ENCODE measurements at places on chromosomes 1 and 21. TPM values are rescaled to one million over a fixed set of nuclear protein-coding genes. Genes with fewer than 3 reads are reported as not detected.

DNA sequence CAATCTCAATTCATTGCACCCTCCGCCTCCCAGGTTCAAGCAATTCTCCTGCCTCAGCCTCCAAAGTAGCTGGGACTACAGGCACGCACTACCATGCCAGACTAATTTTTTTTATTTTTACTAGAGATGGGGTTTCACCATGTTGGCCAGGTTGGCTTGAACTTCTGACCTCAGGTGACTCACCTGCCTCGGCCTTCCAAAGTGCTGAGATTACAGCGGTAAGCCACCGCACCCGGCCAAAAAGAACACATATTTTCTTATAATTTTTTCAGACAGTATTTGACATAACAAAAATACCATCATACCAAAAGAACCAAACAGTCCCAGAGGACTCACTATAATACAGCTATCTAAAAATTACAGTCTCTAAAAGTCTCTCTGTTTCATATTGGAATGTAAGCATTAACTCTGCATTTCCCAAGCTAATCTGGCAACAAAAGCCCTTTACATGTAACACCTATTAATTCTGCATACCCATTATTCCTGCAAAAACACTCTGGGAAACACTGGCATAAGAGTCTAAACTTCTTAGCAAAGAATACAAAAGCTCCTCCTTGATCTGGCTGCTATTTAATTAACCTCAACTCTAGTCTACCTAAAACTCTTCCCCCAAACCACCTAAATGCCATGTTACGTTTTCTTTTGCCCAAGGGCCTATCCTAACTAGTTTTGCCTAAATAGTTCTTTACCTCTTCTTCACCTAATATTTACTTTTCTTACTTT, 26.9 kb downstream of the WDR26 start:
- DNase-seq, result no peak

- no peak for DNase-seq
Measured at GRCh38 chr1:77484334-77484733, 198.1 kb downstream of the ZZZ3 start.

DNA sequence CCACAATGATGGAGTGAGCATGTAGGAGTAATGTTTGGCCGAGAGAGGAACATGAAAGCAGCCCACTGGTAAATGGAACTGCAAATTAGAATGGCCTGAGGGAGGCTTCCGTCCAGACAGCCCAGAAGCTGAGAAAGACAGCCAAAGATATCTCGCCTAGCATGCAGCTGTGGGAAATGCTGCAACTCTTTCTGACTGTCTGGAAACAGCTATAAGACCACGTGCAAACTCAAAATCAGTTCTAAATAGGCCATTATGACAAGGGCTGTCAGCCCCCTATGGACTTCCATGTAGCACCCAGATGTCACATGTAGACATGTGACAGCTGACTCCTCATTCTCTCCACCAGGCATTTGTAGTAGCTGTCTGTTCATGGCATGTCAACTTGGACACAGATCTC, 62.9 kb upstream of the ATP1A1 start:
- no peak for DNase-seq

- no peak for DNase-seq
Measured at GRCh38 chr1:24528744-24529143, 26.1 kb downstream of the RCAN3 start.

DNA sequence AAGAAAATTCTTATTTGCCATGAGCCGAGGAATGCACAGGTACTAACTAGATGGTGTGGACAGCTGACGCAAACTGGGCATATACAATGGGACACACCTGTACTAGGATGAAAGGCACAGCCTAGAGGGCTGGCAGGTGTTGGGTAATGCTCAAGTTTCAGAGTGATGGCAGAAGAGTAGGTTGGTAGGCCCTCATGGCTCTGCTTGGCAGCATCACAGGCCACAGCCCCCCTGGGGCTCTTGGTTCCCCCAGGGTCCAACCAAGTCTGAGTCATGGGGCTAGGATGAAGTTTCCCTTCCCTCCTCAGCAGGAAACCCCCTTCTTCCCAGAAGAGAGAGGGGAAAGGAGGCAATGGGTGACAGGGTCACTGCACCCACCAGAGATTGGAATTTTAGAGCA, 35.2 kb downstream of the SPEN start:
- DNase-seq, result no peak

DNA sequence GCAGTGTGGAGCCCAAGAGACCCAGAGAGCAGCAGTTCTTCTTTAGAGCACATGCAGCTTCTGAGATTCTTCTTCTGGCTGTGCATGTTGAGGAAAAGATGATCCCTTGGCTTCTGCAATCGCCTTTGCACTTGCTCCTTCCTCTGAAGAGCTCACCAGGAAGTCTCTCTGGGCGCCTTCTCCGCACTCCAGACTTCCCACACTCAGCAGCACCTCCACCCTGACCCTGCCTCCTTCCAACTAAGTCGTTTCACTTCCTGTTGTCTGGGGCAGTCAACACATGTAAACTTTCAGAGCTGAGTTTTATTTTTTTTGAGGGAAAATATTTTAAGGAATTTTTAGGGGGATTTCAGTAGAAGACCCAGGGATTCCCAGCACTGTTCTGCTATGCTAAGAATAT, 73.4 kb upstream of the F3 start:
- DNase-seq, result no peak

GRCh38 chr1:83776913-83777757, 221.8 kb downstream of the TTLL7 start:
- no peak for DNase-seq

GRCh38 chr1:87462894-87463293, 134.2 kb downstream of the LMO4 start:
- no peak for DNase-seq

- DNase-seq, result no peak
Measured at GRCh38 chr1:101945884-101946283, 50.8 kb downstream of the OLFM3 start.

GRCh38 chr1:53902235-53903138, 8.5 kb downstream of the DIO1 start:
- DNase-seq, result no peak

DNA sequence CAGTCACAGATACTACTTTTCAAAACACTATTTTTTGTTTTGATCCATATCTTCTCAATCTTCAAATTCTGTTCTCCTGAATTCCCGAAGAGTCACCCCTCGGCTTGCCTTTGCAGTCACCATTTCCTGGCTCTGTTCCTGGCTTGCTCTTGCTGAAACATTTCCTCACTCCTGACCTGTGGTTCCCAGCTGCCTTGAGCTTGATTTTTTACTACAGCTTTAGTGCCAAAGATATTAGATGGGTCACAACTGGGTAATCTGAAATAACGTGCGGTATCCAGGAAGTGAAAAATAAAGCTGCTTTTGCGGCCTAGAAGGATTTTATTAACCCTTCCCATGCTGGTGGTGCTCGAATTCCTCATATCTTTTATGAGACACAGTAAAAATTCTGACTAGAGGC, 318.8 kb downstream of the PCP4 start:
- no peak for DNase-seq

DNA sequence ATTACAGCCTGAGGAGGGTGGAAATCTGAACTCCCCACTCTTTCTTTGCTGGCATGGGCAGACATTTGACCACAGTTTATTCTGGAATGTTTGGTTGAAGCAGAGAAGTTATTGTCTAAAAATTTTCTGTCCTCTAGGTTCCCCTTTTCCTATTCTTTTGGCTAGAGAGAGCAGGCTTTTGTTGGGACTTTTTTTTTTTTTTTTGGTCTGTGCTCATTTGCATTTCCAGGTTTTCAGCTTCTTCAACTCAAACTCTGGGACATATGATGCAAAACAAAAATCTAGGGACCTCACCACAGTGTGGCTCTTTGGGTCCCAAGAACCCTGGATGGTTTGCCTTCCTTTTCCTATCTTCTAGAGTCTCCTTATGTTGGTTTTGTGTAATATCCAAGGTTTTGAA, 10.9 kb upstream of the ABCG1 start:
- DNase-seq, result no peak

DNA sequence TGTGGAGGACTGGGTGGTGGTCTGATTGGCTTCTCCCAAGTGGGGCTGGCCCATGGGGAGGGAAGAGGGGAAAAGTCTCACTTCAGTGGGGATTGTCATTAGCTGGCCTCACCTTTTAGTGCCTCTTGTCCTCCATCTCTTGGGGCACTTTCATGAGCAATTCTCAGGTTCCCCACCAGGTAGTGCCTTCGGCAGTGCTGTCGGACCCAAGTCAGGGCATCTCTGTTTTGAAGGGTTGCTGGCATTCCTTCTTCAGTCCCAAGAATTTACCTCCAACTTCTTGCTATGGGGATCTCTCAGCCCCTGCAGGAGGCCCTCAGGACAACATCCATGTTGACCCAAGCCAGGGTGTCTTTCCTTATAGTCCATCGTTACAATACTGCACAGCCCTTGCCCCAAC, 54.7 kb upstream of the F3 start:
- DNase-seq, result no peak

GRCh38 chr1:232292239-232292638, 337.7 kb downstream of the SIPA1L2 start:
- DNase-seq, result no peak

DNA sequence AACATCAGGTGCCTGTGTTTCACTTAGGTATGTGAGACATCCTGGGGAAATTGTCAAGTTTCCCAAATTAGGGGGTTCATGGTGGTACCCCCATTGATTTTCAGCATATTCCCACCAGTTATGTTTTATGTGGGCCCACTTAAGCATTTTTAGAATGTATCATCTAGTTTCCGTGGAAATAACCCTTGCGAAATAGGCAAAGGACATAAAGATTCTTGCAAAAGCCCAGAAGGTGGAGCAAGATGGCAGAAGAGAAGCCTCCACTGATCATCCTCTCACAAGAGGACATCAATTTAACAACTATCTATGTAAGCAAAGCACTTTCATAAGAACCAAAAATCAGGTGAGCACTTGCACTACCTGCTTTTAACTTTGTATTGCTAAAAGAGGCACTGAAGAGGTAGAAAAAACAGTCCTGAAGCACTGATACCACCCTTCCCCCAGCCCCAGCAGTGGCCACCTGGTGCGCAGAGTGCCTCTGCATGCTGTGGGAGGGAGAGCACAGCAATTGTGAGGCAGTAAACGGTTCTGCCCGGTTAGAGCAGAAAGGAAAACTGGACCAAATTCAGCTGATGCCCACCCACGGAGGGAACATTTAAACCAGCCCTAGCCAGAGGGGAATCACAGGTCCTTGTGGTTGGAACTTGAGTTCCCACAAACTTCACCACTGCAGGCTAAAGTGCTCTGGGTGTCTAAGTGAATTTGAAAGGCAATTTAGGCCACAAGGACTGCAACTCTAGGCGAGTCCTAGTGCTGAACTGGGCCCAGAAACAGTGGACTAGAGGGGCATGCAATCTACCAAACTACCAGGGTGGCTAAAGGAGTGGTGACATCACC, 23.2 kb downstream of the MCOLN2 start:
- no peak for DNase-seq

DNA sequence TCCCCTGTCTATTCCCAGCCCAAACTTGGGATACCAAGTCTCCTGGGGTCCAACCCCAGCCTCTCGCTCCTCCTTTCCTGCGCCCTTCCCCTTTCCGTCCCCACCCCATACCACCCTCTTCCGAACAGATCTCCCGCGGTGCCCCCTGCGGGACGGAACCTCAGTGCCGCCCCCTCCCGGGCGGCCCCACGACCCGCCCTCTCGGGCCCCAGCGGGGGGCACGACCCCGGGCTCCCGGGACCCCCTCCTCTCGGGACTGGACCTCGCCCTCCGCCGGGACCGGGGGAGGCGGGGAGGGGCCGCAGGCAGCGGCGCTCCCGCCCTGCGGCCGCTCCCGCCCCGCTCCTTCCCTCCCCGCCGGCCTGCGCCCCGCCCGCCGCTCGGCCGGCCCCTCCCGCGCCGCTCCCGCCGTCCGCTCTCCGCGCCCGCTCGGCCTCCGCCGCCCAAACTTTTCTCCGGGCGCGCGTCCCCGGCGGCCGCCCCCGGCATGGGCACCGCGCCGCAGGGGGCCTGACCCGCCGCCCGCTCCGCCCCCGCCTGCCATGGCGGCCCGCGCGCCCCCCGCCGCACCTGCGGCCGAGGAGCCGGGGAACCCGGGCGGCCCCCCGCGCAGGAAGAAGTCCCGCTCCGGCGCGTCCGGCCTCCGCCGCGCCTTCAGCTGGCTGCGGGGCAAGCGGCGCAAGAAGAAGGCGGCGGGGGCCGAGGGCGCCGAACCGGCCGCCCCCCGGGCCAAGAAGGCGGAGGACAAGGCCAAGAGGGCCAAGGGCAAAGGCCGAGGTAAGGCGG, 39.0 kb upstream of the SYNC start:
- DNase-seq, result peak; percentile 67

DNA sequence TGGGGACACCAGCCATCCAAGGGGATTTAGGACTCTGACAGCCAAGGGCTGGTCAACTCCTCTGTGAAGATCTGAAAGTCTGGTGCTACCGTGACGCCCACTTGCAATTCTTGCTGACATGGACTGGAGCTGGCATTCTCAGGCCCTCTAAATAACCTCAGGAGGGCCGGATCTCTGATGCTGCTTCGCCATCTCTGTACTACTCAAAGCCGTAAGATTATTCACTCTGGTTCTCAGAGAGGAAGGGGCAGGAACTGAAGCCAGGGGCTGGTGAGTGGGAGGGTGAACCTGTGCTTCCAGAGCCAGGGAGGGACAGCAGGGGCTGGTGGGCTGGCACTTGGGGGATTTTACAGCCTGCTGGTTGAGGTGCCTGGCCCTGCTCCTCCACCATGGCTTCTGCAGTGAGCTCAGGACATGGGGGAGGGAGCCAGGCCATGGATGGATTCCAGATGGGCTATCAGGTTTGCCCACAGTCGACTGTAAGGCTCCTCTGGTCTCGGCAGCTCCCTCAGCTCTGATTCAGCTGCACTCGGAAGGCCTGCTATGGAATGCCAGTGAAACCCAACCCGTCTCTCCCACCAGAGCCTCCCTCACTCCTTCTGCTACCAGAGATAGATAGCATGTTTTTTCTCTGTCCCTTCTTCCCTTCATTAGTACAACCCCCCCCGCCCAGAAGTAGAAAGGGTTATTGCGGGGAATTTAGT, 84.5 kb downstream of the PLXNA2 start:
- peak; percentile 76 for DNase-seq

- DNase-seq, result peak; percentile 70
Measured at GRCh38 chr1:24909388-24909898, 20.6 kb downstream of the RUNX3 start.

GRCh38 chr1:228794810-228795209, 59.5 kb downstream of the RHOU start:
- DNase-seq, result no peak

- DNase-seq, result peak; percentile 83
Measured at GRCh38 chr1:101112051-101112780, 86.6 kb upstream of the DPH5 start.

DNA sequence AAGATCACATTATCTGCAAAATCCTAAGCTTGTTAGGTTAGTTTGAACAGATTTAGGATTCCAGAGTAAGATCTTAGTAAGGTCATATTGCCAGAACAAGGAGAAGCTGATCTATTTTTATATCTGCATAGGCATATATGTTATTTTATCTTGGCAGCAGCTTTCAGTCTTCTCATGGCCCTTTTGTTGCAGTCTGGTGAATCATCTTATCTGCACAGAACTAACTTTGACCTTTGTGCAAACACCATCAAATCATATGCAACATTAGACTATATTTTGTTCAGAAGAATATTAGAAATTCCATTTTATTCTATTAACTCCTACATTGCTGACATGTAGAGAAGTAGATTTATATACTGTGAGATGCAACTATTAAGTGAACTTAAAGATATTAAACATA, 107.3 kb downstream of the CLEC20A start:
- no peak for DNase-seq

The IL10 gene
- 0.75 TPM for polyA plus RNA-seq

The SRM gene
- 61.6 TPM for polyA plus RNA-seq

The KCNE2 gene
- 0.18 TPM for polyA plus RNA-seq

The HES3 gene
- not detected for polyA plus RNA-seq

The TCP10L gene
- 1.9 TPM for polyA plus RNA-seq

The OR6K3 gene
- polyA plus RNA-seq, result not detected

The PTGER3 gene
- polyA plus RNA-seq, result 1.3 TPM

The CAMK1G gene
- 0.07 TPM for polyA plus RNA-seq

The NUP210L gene
- not detected for polyA plus RNA-seq

The DCAF6 gene
- 124 TPM for polyA plus RNA-seq

The NMNAT2 gene
- polyA plus RNA-seq, result 14.1 TPM

The HYI gene
- 31.1 TPM for polyA plus RNA-seq

Measured in right cardiac atrium (tissue), 5 donors.